CD4-positive, alpha-beta T cell treated with Interleukin-4 for 1 hour (primary cell): ENCODE measurements at places on chromosomes 6 and 20.

DNA sequence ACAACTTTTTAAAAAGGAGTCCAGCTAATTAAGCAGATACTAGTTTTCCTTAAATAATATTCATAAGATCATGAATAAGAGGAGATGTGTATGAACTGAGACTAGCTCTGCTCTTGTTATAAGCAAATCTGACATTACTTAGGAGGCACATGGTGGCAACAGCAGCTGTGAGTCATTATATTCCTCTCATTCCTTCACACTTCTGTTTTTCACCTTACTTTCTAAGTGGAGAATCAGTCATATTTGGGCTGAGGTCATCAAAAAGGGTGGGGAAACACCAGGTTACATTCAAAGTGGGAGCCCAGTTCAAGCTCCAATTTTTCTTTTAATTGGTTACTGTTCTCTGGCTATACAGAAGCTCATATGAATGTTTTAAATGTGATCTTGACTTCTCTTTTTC lies 6.0 kb upstream of the RIPPLY2 start:
- no peak for DNase-seq

- DNase-seq, result no peak
Measured at GRCh38 chr6:161636882-161637430, 363.1 kb upstream of the AGPAT4 start.

GRCh38 chr6:145866456-145867396 lies 52.1 kb upstream of the FBXO30 start:
- DNase-seq, result no peak

DNA sequence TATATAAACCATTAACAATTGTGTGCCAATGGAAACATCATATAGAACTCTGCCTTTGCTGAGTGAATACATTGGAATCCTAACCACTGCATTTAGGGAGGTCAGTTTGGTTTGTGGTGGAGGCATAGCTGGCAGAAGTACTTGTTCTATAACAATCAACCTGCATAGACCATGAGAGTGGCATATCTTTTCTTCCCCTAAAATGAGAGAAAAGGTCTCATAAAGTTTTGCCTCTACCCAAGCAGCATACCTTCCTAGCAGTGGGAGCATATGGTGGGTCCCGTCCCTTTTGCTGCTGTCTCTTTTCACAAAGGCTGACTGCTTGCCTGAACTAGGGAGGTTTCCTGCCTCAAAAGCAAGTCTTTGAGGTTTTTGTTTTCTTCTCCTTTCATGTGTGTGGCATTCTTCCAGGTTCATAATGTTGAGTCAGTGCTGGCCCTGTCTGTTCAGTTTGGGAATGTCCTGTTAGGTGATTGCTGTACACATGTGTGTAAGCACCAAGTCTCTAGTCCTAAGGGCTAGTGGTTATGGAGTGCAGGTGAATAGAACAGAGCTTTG lies 61.2 kb upstream of the SUPT3H start:
- no peak for DNase-seq

- DNase-seq, result no peak
Measured at GRCh38 chr6:35140639-35141006, 516 bp downstream of the TCP11 start.

- no peak for DNase-seq
Measured at GRCh38 chr6:32718879-32719278, 22.3 kb upstream of the HLA-DQA2 start.

DNA sequence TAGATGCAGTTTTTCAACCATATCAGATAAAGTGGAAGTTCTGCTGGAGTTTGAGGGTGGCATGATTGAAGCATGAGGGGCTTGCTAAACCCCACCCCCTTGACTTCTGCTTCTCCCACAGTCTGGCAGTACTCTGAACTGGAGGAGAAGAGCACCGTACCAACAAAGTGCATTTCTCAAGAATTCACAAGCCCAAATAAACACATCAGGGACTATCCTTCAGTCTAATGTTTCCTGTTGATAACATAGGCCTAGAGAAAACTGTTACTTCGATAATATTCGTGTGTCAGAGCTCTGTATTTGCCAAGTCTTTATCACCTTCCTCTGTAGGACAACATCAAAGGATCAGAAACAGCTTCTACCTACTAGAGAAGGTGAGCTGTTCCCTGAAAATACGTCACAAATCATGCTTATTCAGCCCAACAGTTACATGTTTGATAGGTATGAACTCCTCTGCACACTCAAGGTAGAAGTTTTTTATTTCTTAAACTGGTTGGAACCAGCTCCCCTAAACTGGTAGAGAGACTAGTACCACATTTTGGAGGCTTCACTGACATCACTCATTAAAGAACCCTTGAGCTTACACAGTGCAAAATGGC lies 153.2 kb upstream of the PRND start:
- DNase-seq, result no peak

DNA sequence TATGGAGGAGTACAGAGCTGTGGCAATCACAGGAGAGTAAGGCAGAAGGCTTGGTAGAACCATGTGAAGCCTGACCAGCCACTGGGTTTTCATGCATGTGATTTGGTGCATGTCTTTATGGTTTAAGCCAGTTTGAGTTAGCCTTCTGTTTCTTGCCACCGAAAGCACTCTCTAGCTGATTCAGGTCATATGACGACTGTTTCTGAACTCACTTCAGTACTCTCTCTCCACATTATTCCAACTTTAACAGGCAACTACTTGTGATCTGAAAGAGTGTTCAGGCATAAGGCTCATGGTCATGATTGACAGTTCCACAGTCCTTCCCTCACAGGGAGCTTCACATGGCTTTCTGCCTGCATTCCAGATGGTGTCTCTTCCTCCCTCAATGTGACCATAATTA lies 63.3 kb upstream of the TAB2 start:
- DNase-seq, result no peak

GRCh38 chr6:124780623-124781022 lies 181.6 kb upstream of the RNF217 start:
- DNase-seq, result no peak

DNA sequence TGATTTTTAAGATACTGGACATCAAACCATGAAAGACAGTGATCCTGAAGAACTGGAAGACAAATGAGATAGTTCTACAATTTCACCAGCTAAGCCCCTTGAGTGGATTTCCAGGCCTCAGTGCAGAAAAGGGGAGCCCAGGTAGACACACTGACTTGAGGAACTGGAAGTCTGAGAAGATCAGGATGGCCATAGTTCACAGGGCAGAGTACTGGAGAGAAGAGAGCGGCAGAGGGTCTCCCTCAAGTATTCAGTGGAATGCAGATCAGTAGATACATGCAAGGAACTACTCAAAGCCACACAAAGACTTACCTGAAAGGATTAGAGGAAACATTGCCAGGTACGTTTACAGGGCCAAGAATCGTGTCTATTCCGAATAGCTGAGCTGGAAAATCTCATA lies 224.3 kb downstream of the LRFN2 start:
- DNase-seq, result no peak

DNA sequence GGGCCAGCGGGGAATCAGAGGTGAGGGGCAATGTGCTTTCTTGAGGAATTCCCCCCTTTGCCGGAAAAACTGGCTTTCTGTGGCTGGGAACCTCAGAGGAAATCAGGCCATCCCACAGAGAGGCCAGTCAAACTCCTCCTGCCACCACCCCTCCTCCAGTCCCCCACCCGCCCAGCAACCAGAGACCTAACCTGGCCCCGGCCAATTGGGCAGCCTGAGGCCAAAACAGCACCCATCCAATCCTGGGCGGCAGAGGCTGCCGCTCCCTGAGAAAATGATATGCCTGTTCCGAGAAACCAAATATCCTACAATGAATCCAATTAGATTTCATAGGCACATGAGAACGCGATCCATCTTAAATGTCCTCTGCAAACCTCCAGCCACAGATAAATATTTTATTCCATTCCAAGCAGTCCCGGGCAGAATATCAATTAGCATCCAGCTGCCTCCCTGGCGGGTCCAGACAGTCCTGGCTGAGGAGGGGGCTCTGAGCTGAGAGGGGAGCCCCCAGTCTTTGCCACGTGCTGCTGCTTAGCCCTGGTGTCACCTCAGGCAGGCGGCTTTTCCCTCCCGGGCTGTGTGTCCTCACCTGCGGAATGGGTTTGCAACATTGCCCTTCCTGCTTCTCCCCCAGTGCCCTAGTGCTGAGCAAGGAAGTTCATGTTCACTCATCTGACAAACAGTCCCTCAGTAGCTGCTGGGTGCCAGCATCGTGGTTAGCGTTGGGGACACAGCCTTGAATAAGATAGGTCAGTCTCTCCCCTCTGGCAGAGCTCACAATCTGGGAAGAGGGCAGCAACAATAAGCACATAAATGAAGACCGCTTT lies 95.0 kb downstream of the DLGAP4 start:
- DNase-seq, result no peak

- no peak for DNase-seq
Measured at GRCh38 chr6:46954837-46955451, 33.2 kb upstream of the ADGRF5 start.

DNA sequence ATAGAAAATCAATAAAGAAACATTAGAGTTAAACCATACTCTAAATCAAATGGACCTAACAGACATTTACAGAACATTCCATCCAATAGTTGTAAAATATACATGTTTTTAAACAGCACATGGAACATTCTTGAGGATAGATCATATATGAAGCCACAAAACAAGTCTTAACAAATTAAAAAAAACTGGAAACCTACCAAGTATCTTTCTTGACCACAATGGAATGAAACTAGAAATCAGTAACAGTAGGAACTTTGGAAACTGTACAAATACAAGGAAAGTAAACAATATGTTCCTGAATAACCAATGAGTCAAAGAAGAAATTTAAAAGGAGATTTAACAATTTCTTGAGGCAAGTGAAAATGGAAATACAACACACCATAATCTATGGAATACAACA lies 91.2 kb upstream of the GLP1R start:
- DNase-seq, result no peak

DNA sequence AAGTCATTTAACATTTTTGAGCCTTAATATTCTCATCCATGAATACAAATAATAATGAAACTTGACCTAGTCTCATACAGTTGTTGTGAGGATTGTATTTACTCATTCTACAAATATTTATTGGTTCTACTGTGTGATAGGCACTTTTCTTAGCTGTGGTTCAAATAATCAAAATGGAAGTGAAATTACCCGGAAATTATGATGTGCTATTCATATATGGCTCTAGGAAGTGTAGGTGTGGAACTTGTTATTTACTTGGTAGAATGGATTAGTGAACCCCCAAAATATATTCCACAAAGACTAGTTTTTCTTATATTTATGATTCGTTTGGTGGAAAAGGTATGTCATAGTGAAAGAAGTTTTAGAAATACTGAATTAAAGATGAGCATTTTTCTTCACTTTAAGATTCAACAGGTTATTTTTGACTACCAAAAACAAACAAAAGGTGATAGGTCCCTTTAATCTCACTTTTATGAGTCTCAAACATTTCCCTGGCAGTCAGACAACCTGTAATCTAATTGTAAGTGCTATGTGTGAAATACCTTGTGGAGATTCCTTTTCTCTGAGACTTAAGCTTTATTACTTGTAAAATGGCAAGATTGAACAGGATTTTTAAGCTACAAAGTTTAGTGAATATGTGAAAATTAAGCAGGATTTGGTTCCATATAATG lies 77.8 kb downstream of the STXBP5 start:
- DNase-seq, result no peak

DNA sequence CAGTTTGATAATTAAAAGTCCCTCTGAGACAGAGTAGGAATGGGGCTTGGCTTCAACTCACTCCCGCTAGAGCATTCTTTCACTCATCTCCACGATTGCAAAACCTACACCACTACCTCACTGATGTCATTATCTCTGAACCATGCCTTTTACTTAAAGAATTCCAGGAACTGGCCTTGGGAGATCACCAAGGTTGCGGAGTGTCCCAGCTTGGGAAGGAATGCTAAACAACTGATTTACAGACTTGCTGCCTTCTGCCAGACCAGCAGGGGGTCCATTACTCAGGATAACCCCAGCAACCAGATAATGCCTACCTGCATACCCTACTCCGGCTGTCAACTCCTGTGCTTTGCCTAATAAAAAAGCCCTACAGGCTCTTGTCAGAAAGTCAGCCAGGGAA lies 102.2 kb upstream of the RALGAPA2 start:
- DNase-seq, result no peak

GRCh38 chr6:41731561-41732086 lies 3.8 kb downstream of the TFEB start:
- no peak for DNase-seq

- no peak for DNase-seq
Measured at GRCh38 chr6:3956054-3956453, 106.9 kb downstream of the FAM50B start.

GRCh38 chr6:26056583-26057350 lies 30.5 kb upstream of the HFE start:
- peak; percentile 36 for DNase-seq

DNA sequence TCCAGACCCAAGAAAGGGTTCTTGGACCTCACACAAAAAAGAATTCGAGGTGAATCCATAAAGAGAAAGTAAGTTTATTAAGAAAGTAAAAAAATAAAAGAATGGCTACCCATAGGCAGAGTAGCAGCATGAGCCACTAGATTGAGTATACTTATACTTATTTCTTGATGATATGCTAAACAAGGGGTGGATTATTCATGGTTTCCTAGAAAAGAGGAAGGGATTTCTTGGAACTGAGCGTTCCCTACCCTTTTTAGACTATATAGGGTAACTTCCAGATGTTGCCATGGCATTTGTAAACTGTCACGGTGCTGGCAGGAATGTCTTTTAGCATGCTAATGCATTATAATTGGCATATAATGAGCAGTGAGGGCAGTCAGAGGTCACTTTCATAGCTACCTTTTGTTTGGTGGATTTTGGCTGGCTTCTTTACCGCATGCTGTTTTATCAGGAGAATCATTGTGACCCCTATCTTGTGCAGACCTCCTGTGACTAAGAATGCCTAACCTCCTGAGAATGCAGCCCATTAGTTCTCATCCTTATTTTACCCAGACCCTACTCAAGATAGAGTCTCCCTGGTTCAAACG lies 44.3 kb downstream of the TENT5A start:
- no peak for DNase-seq

- DNase-seq, result no peak
Measured at GRCh38 chr6:41372832-41373626, 37.6 kb downstream of the NCR2 start.

GRCh38 chr6:135267085-135267484 lies 86.0 kb downstream of the MYB start:
- DNase-seq, result no peak

GRCh38 chr6:67888546-67888885 lies 746.6 kb upstream of the ADGRB3 start:
- DNase-seq, result no peak

DNA sequence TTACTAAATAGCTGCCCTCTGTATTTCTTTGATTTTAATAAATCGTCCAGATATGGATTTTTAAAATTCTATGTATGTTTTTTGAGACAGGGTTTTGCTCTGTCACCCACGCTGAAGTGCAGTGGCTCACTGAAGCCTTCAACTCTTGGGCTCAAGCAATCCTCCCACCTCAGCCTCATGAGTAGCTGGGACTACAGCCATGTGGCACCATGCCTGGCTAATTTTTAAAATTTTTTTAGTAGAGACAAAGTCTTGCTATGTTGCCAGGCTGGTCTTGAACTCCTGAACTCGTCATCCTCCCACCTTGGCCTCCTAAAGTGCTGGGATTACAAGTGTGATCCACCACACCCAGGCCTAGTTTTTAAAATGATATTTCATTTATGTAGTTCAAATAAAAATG lies 47.4 kb upstream of the DDR1 start:
- DNase-seq, result no peak

GRCh38 chr6:155219299-155219698 lies 44.5 kb upstream of the CLDN20 start:
- no peak for DNase-seq
